Foreskin keratinocyte (primary cell): ENCODE measurements at places on chromosomes 5 and 9. TPM values are rescaled to one million over a fixed set of nuclear protein-coding genes. Genes with fewer than 3 reads are reported as not detected.

PCA3 gene
- not detected in 2 replicates for polyA plus RNA-seq

HSD17B4 gene
- polyA plus RNA-seq: 89.8 and 97.6 TPM in 2 replicates

GMCL2 gene
- polyA plus RNA-seq: not detected in 2 replicates

SPZ1 gene
- not detected in 2 replicates for polyA plus RNA-seq

RUFY1 gene
- polyA plus RNA-seq: 20.5 and 22.7 TPM in 2 replicates

CAMK2A gene
- 0.01 TPM in 1 of 2 replicates, not detected in the other for polyA plus RNA-seq

HACD4 gene
- 2.7 and 3.6 TPM in 2 replicates for polyA plus RNA-seq
